ENCODE measurements at places on chromosomes 6 and 20.
A peak's percentile ranks its signal among the peaks of the same experiment; 100 is the strongest.

DNA sequence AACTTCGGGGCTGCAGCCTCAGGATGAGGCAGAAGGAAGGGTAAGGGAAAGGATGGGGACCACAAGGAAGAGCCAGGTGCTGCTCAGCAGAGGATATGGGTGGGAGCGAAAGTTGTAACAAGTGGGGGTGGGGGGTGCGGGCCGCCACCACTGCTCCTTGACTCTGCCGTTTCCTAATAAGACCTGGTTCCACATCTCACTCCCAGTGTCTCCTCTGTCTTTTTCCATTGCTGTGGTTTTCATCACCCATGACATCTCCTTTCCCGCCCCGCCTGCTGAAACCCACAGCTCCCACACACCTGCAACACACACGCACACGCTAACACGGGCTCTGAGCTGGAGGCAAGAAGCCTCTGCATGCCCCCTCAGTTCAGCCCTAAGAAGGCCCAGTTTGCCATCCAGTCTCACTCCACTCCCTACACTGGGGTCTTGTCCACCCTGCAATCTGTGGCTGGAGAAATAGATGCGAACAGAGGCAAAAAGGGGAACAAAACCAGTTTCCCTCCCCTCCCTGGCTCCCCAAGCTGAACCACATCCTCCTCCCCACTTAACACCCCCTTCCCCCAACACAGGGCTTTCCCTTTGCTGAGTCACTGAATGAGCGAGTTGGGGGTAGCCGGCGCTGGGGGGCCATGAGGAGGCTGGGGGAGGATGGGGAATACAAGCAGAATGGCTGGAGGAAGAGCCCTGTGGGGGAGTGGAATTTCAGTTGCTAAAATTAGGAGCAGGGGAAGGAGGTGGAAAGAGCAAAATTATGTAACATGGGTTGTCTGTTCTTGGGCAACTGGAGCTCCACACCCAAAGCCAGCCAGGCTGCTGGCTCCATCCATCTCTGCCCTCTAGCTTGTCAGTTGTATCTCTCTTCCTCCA is 11.5 kb downstream of the NFKBIL1 start:
- peak; percentile 20 for DNase-seq

- DNase-seq = no peak
Observed at GRCh38 chr6:155647354-155647753, 191.7 kb upstream of the NOX3 start.

DNA sequence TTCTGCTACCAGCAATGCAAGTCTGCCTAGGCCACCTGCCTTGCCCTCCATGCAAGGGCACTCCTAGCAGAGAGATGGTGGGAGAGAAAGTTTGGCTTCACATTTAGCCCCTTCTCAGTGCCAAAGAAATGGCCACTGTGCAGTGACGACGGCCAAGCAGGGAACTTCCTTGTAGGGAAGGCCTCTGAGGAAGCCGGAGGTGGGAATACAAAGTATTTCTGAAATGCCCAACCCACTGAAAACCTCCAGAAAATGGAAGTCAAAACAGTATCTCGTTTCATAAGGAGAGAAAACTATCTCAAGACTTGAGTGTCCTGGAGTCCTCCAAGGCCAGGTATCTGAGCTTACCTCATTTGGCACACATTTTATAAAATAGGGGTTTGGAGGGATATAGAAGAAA is 42.7 kb downstream of the JAG1 start:
- no peak for DNase-seq

DNA sequence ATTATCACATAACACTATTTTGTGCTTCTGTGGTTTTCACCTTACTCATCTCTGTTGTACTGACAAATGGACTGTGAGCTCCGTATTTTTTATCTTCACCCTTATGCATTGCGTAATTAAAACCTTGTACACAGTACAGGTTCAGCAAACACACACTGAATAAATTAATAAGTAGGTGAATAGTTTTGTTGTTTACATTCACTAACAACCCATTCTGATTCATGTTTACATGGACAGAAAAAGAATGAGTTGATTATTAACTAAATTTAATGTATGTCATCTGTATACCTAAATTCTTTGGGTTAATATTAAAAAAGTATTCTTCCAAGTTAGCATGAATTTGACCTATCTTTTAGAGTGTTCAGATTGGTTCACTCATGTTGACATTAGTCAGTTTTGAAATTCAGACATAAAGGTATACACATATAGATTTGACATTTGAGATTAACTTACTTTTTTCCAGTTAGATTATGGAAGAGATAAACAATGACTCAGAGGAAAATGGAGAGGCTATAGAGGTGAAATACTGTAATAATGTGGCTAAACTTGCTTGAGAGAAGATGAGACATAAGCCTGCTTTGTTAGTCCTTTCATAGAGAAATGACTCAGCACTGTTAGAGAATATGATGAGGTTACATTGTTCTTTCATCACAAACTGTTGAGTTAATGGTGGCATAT is 541.7 kb upstream of the FLRT3 start:
- DNase-seq = no peak

DNA sequence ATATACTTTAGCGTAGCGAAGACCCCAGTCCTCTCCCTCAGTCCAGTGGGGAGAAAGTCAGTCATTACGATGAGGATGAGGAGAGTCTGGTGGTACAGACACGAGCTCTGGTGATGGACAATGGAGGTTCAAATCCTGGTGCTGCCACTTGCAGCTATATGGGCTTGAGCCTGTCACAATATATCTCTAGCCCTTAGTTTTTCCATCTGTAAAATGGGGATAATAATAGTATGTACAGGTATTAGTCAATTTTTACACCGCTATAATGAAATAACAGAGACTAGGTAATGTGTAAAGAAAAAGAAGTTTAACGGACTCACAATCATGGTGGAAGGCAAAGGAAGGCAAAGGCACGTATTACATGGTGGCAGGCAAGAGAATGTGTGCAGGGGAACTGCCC is 237.9 kb downstream of the BCAS1 start:
- DNase-seq = no peak

- no peak for DNase-seq
Observed at GRCh38 chr6:145141572-145141971, 593.7 kb downstream of the EPM2A start.

- no peak for DNase-seq
Observed at GRCh38 chr6:127637830-127638409, 60.9 kb downstream of the C6orf58 start.

GRCh38 chr20:62303340-62304226 is 786 bp downstream of the ADRM1 start:
- no peak for DNase-seq

GRCh38 chr20:49799698-49800097 is 12.9 kb upstream of the SLC9A8 start:
- DNase-seq = no peak

DNA sequence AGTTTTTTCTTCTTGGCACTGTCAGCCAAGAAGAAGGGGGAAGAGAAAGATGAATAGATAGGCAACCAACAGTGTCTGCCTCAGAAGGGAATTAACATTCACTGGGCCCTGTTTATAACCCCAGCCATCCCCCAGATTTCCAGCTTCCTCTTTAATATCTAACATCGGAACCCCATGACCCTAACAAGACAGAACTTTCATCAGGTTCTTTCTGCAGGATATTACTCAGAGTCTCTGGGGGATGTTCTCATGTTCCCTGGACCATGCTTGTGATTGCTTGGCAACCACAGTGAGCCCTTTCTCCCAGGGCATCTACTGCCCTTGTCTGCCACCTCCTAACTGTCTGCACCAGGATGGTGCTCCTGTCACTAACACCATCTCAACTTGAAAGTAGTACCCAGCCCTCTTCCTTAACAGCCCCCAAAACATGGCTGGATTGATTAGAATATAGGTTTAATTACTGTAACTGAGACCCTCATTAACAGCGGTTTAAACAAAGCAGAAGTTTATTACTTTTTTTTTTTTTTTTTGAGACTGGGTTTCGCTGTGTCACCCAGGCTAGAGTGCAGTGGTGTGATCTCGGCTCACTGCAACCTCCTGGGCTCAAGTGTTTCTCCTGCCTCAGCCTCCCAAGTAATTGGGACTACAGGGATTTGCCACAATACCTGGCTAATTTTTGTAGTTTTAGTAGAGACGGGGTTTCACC is 12.0 kb upstream of the PTPN1 start:
- DNase-seq = no peak

DNA sequence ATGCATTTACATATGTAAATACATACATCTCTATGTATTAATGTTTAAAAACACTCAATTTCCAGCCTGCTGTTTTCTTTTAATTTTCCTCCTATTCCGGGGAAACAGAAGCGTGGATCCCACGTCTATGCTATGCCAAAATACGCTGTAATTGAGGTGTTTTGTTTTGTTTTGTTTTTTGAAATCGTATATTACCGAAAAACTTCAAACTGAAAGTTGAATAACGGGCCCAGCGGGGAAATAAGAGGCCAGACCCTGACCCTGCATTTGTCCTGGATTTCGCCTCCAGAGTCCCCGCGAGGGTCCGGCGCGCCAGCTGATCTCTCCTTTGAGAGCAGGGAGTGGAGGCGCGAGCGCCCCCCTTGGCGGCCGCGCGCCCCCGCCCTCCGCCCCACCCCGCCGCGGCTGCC is 355 bp upstream of the BMP2 start:
- no peak for DNase-seq

DNA sequence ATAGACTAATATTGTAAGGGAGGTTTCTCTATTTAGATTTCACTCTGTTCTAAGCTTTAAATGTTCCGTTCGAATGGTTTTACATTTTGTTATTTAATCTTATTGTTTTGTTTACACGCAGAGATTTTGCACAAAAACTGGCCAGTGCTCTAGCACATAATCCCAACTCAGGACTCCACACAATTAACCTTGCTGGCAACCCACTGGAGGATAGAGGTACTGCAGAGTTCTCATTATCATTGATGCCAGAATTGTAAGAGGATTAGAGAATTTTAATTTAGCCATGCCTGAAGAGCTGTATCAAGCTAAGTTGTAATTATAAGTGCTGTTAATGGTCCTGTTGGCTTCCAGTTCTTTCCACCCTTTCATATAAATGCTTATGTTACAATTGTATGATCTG is 179.7 kb upstream of the SCGN start:
- DNase-seq = no peak

DNA sequence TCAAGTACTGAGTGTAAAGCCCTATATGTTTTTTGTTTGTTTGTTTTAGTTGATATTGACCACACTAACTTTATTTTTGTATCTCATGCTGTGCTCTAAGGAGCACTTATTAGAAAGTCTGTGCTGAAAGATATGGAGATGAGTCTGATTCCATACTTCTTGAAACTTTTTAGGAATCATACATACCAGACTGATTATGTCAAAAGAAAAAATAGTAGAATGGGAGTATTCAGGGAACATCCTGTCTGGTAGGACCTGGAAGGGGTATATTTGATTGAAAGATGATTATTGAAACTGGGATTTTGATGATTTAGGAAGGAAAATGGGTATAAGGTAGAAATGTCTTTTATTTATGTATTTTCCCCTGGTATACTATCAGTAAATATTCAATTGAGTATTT is 111.4 kb downstream of the QKI start:
- DNase-seq = no peak

GRCh38 chr6:64259372-64259771 is 623.8 kb downstream of the PHF3 start:
- DNase-seq = no peak

DNA sequence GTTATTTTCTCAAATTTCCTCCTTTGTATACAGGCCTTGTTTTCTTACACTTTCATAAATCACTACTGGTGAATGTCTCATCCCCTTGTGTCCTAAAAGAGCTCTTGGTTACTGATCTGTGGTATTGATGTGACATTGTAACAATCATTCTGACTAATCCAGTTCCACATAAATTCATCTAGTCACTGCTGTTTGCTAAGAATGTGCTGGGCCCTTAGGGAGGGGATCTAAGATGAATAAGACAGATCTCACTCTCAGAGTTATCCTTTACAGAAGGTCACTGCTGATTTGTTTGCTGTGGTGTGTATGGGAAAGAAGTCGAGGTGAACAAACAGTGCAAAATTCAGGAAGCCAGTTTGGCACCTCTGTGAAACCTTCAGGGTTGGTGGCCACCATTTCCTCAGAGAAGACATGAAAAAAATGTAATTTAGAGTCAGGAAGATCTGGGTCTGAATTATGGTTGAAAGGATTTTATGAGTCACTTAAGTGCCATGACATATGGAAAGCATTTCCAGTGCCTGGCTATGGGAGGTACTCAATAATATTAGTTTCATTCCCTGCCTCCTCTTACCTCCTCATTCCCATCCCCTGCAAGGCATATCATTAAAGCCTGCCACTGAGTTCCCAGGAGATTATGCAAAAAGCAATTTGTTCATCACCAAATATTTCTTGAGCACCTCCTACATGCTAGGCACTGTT is 121.8 kb downstream of the COL9A1 start:
- DNase-seq = no peak

DNA sequence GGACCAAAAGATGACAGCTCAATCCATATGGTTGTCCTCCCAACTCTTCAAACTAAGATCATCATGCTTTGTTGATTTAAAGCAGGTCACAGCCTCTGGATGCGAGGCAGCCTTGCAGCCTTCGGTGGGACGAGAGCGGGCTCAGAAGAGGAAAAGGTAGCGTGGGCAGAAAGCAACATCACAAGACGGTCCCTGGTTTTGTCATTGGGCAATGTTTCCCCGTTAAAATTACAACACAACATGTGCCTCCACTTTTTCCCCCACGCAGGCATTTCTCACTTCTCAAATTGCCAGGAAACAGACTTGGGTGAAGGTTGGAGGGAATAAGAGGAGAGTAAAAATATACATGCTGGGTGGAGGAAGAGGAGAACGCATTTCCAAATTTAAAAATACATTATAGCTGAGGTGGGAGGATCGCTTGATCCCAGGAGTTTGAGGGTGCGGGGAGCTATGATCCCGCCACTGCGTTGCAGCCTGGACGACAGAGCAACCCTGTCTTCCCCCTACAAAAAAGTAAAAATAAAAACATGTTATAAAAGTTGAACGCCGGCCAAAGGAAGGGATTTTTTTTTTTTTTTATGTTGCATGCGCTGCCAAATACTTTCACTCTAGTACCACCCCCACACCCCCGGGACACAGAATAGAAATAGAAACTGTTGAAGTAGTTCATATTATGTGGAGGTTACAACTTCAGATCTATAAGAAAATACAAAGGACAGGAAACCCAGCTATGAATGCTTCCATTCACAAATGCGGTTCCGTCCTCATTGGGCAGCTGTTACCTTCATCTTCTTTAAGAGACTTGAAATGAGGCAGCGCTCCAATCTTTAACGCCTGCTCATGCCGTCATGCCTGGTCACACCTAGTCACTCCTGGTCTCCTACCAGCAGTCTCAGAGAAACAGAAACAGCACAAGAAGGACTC is 13.9 kb upstream of the NAA20 start:
- peak; percentile 41 for DNase-seq

DNA sequence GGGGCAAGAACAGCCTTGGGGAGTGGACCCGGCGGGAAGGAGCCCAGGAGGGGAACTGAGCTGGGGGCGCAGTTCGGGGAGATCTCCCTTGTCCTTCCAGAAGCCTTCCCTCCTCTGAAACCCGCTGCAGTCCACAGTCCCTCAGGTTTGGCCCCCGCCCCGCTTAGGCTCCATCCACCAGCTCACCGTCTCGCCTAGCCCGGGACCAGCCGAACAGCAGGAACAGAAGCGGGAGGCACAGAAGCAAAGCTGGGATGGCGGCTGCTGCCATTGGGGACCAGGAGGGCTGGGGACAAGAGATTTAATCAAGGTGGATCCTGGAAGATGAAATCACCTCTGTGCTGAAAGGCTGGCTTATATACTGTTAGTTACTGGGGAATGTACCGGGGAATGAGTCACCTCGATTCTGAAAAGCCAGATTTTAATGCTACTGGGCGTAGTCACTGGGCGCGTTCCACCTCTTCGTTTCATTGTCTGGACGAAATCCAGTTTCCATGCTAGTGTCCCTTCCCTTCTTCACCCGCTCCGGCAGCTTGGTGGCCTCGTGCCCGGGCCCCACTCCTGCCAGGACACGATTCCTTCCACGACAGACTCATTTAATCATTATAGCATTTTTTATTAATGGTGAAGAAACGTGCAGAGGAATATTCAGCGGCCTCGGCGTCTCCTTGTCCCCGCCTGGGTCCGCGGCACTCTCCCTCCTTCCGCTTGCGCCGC is at the start of gene RAET1L:
Gene RAET1L, minus strand, starts transcription at position 332 of the 717 bp plus-strand sequence. Its CDS starts 61 bp downstream, at position 271.
- DNase-seq = no peak
